PC-9 (cell line): ENCODE measurements at places on chromosomes 7 and 10. TPM values are rescaled to one million over a fixed set of nuclear protein-coding genes. Genes with fewer than 3 reads are reported as not detected.

The TMEM213 gene
- not detected in 2 replicates for total RNA-seq

The ZNF503 gene
- total RNA-seq, result 1.4 and 1.5 TPM in 2 replicates

The NKX2-3 gene
- not detected in 2 replicates for total RNA-seq

The EN2 gene
- total RNA-seq, result not detected in 2 replicates

The NPFFR1 gene
- 0.05 and 0.09 TPM in 2 replicates for total RNA-seq

The RARRES2 gene
- not detected in 2 replicates for total RNA-seq

The GDF10 gene
- not detected in 2 replicates for total RNA-seq

The RAB19 gene
- total RNA-seq, result 7.8 and 9.1 TPM in 2 replicates

The EPDR1 gene
- 3.3 and 5.4 TPM in 2 replicates for total RNA-seq

The MRPS24 gene
- 239 and 301 TPM in 2 replicates for total RNA-seq

The TEX47 gene
- total RNA-seq, result not detected in 2 replicates

The CTTNBP2 gene
- total RNA-seq, result not detected in 2 replicates

The WDR86 gene
- 7.7 and 12.4 TPM in 2 replicates for total RNA-seq

The AGMO gene
- total RNA-seq, result not detected in 2 replicates

The CLCN1 gene
- 0.15 TPM in 1 of 2 replicates, not detected in the other for total RNA-seq

The PRPS1L1 gene
- not detected in 2 replicates for total RNA-seq

The TAC1 gene
- not detected in 2 replicates for total RNA-seq

The CUBN gene
- 0.07 and 0.28 TPM in 2 replicates for total RNA-seq

The ACTA2 gene
- 5.3 and 8.4 TPM in 2 replicates for total RNA-seq

The TRPV6 gene
- total RNA-seq, result 13.5 and 14.7 TPM in 2 replicates

The MYL7 gene
- total RNA-seq, result not detected in 2 replicates

The ZMYND11 gene
- 51.7 and 54.0 TPM in 2 replicates for total RNA-seq

The HTR5A gene
- not detected in 2 replicates for total RNA-seq

The SLC18A3 gene
- total RNA-seq, result not detected in 2 replicates

The SPDYE5 gene
- total RNA-seq, result not detected in 2 replicates

The MALRD1 gene
- not detected in 2 replicates for total RNA-seq

The DKK1 gene
- total RNA-seq, result 75.2 and 106 TPM in 2 replicates

The TFPI2 gene
- 67.3 and 86.1 TPM in 2 replicates for total RNA-seq

The INSYN2A gene
- total RNA-seq, result not detected in 2 replicates

The ZNF425 gene
- total RNA-seq, result 5.2 and 5.9 TPM in 2 replicates

The XRCC2 gene
- total RNA-seq, result 21.2 and 25.0 TPM in 2 replicates

The CC2D2B gene
- total RNA-seq, result not detected in 2 replicates

The ACBD7 gene
- total RNA-seq, result 5.9 and 8.2 TPM in 2 replicates

The PIP4K2A gene
- 16.1 and 21.4 TPM in 2 replicates for total RNA-seq

The CUL2 gene
- 24.7 and 31.5 TPM in 2 replicates for total RNA-seq

The SUN3 gene
- total RNA-seq, result 0.24 TPM in 1 of 2 replicates, not detected in the other

The AMZ1 gene
- total RNA-seq, result 0.50 TPM in 1 of 2 replicates, not detected in the other

The SPRN gene
- total RNA-seq, result not detected in 2 replicates

The NEUROG3 gene
- total RNA-seq, result not detected in 2 replicates

The TMEM229A gene
- not detected in 2 replicates for total RNA-seq

The PNLIPRP3 gene
- total RNA-seq, result not detected in 2 replicates

The CCL24 gene
- total RNA-seq, result not detected in 2 replicates

The DHX32 gene
- 50.4 and 51.0 TPM in 2 replicates for total RNA-seq

The VSTM4 gene
- not detected in 2 replicates for total RNA-seq

The CTAGE8 gene
- 7.2 and 9.9 TPM in 2 replicates for total RNA-seq

The PLPP4 gene
- total RNA-seq, result not detected in 2 replicates

The PON1 gene
- not detected in 2 replicates for total RNA-seq

The PDE1C gene
- 1.7 and 2.1 TPM in 2 replicates for total RNA-seq

The TRIM74 gene
- 1.2 and 2.6 TPM in 2 replicates for total RNA-seq
